ENCODE measurements at places on chromosomes 7 and 10.

DNA sequence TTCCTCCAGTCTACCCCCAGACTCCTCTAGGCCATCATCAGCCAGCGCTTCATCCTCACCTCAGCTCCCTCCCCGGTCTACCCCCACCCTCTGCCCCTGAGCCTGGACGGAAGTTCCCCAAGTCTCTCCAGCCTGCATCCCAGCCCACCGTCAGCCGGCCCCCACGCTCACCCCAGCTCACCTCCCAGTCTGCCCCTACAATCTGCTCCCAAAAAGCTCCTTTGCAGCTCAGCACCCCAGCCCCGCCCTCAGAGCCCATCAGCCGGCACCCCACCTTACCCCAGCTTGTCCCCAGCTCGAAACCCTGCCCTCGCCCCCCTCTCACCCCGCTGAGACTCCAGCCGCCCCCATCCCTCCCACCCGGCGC is 322 bp upstream of the RAMP3 start:
- DNase-seq, result no peak

DNA sequence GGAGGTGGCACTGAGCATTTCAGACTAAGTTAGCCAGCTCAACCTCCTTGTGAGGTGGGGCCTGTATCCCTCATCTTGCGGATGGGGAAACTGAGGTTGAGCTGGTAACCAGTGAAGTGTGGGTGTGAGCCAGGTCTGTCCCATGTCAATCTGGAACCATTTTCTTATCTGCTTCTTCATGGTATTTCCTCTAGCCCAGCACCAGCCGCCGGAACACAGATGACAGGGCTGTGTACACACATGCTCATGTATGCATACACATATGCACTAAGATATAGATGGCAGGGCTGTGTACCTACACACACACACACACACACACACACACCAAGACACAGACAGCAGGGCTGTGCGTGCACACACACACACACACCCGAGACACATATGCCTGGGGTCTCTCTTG is 18.5 kb downstream of the RAMP3 start:
- DNase-seq, result no peak

DNA sequence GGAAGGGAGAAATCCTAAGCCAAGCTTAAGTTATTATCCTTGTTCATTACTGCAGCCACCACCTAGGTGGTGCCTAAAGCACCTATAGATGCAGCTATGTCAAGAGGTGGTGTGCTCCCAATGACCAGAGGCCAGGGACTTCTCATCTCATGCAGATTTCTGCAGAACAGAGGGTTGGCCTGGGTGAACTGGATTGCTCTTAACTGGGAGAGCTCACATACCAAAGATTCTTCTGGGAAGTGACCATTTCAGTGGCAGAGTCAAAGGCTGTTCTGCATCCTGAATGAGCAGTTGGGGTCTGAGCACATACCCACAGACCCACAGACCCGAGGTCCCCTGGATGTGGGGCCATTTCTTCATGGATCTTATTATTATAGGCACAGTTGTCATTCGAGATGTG is 2.1 kb upstream of the CRHR2 start:
- no peak for DNase-seq

- DNase-seq, result peak; percentile 26
Observed at GRCh38 chr7:820341-820740, 11.9 kb upstream of the SUN1 start.

DNA sequence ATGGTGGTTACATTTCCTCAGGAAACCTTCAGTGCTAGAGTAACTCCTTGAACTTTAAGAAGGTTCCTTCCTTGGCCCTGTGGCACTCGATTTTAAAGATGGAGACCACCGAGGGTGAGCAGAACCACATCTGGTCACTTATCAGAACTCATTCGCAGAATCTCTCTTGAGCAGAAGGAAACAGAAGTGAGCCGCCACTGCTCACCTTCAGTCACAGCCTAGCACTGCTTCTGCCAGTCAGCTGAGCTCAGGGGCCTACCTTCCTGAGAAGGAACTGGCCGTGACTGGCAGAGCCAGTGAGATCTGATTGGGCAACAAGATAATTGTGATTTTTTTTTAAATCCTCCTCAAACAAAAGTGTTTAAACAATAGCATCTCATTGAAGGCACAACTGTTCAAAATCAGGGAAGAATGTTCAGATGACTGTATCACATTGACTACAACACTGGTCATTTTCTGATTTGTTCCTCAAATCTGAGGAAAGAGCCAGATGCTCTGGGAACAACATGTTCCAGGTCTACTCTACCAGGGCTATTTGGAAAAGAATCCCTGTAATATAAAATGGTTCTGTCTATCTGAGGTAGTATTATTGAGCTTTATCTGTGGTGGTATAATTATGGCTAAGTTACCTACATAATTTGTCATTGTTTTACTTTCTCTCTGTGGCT is 2.7 kb upstream of the SYPL1 start:
- DNase-seq, result no peak

GRCh38 chr7:77727527-77727926 is 31.3 kb downstream of the RSBN1L start:
- DNase-seq, result no peak

DNA sequence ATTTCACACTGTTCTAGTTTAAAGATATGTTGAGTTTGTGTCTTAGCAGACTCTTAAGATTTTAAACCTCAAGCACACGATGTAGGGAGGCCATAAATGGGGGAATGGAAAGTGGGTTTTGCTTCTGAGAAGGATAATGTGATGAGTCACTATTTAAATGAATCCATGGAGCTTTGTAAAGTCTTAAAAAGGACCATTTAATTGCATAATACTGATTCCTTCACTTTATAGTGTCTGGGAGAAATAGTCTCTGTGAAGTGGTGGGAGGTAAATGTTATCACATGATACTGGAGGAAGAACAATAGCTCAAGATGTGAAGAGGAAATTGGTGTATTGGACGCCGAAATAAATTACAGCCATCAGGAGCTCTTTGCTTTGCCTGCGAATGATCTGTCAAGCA is 84.0 kb upstream of the MYO3A start:
- DNase-seq, result no peak

- no peak for DNase-seq
Observed at GRCh38 chr7:29063236-29063635, 83.1 kb downstream of the CPVL start.

- peak; percentile 16 for DNase-seq
Observed at GRCh38 chr7:33904681-33905388, 504 bp upstream of the BMPER start.

DNA sequence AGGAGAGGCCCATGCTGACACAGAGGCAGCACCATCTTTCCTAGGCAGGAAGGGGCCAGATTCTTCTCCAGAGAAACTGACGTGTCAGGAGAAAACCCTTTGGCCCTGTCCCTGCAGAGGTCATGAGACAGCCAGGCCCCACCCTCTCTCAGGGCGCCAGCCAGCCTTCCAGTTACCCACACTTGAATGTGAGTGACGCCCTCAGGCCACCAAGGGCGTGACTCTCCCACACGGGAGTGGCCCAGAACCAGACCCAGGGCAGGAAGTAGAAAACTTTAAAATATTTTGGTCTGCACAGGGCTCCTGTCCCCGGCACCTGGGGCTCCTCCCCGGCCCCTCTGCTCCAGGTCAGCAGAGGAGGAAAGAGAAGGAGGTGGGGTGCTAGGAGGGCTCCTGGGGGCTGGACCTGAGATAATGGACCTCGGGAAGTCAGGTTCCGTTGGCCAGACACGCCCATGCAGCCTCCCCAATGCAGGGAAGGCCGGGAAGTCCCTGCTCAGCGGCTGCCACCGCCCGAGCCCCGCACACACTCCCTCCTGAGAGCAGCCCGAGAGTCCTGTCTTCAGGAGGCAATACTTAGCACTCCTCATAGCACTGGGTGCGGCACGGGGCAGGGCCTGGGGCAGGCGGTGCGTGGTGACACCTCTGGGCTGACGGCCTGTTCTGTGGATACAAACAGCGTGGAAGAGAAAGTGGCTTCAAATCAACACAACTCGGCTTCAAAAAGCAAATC is 67.0 kb upstream of the CFAP46 start:
- no peak for DNase-seq

DNA sequence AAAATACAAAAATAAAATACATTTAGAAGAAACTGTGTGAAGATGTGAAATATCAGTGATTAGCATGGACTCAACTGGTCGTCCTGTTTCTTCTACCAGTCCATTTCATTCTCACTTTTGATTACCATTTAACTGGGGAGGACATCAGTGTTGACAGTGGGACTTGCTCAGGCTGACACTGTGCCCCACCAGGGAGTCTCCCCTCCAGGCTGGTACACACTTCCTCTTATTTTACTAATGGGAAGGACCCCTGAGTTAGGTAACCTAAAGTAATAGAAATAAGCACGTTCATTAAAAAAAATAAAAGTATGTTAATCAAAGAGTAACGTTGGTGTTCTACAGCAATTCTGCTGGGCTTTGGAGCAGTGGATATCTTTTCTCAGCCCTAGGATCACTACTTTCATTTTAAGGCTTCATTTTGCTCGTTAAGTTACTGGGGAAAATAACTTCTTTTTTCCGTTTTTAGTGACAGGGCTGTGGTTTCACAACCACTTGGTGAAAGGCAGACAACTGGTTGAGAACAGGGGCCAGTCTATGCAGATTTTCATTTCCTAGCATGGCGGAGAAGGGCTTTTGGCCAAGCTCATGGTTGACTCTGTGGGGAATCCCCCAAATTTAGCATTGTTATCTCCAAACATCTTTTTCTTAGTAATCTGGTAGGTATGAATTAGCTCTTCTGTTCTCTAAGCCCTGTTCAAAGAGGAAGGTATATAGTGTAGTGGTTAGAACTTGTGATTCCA is 2.1 kb downstream of the SNX10 start:
- peak; percentile 95 for DNase-seq

DNA sequence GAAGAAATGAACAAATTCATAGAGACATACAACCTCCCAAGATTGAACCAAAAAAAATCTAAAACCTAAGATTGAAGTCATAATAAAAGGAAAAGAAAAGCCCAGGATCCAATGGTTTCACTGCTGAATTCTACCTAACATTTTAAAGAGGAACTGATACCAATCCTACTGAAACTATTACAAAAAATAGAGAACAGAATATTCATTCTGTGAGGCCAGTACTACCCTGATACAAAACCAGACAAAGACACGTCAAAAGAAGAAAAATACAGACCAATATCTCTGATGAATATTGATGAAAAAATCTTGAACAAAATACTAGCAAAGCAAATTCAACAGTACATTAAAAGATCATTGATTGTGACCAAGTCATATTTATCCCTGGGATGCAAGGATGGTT is 128.5 kb upstream of the STEAP1 start:
- no peak for DNase-seq

- DNase-seq, result no peak
Observed at GRCh38 chr10:11397077-11397965, 214.1 kb downstream of the USP6NL start.

GRCh38 chr7:149489391-149490024 is 8.1 kb downstream of the ZNF746 start:
- no peak for DNase-seq

- no peak for DNase-seq
Observed at GRCh38 chr7:28705350-28705749, 252.8 kb downstream of the TRIL start.

- DNase-seq, result no peak
Observed at GRCh38 chr10:18290651-18291313, 150.6 kb downstream of the CACNB2 start.

DNA sequence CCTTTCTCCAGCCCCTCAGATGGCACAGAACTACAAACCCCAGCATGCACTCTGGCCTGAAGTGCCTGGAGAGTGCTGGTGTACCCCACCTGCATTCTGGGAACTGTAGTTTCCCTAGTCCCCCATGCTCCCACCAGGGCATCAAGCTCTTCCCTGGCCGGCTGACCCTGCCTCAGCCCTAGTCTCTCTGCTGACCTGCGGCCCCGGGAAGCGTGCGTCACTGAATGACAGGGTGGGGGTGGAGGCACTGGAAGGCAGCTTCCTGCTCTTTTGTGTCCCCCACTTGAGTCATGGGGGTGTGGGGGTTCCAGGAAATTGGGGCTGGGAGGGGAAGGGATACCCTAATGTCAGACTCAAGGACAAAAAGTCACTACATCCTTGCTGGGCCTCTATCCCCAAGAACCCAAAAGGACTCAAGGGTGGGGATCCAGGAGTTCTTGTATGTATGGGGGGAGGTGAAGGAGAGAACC is 2.1 kb downstream of the NOS3 start:
- peak; percentile 39 for DNase-seq

GRCh38 chr7:146725520-146725919 is 608.9 kb downstream of the CNTNAP2 start:
- DNase-seq, result no peak

DNA sequence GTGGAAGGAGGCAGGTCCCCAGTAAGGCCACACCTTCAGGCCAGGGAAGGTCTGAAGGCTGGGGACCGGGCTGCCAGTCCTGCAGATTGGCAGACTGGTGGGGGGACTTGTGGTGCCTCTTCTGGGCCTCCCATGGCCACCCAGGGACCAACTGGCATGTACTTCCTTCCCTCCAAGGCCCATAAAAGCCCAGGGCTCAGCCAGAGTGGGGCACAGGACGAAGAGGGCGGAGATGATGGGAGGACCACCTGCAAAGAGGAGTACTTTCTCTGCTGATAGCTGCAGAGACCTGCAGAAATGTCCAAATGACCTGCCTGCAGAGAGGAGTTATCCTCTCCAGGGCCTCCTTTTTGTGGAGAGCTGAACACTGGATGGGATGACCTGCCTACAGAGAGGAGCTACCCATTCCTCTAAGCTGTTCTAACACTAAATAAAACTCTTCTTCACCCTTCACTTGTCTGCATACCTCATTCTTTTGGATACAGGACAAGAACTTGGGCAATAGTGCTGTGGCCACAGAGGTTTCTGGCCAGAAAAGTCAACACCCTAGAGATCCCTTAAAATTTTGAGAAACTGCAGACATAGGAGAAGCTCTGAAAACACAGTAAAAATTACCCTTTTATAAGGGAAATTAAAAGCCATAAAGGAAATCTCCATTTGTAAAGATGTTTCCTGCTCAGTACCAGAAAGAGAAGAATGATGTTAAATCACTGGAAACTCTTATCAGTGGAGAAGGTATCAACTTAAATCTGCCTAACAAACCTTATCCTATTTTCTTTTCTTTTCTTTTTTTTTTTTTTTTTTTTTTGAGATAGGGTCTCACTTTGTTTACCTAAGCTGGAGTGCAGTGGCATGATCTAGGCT is 20.7 kb upstream of the PRF1 start:
- DNase-seq, result no peak

DNA sequence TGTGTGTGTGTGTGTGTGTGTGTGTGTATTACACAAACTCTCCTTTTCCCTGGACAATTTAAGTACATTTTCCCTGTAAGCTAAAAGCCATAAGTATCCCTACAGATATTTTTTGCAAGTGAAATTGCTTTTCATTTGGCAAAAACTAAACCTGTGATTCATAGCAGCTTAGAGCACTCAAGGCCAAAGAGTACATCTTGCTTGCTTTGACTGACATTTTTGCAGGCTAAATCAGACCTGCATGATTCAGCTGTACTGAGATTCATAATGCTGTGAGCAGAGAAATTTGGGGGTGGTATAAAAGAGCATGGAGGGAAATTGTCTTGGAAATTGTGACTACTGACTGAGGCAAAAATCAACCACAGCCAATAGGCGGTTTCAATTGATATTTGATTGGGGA is 500.4 kb downstream of the GFRA1 start:
- no peak for DNase-seq

- DNase-seq, result no peak
Observed at GRCh38 chr7:29749701-29750321, 56.5 kb upstream of the WIPF3 start.

Measured in activated CD4-positive, alpha-beta T cell treated with anti-CD3 and anti-CD28 coated beads, Interleukin-10, Interleukin-2, amounts not matched to agents 100 ng/mL and 50 ng/mL, durations not matched to agents 16 hours and 8 hours (primary cell).